Activated T-cell treated with anti-CD3 and anti-CD28 coated beads for 24 hours (primary cell): ENCODE measurements at places on chromosomes 11 and 22.

DNA sequence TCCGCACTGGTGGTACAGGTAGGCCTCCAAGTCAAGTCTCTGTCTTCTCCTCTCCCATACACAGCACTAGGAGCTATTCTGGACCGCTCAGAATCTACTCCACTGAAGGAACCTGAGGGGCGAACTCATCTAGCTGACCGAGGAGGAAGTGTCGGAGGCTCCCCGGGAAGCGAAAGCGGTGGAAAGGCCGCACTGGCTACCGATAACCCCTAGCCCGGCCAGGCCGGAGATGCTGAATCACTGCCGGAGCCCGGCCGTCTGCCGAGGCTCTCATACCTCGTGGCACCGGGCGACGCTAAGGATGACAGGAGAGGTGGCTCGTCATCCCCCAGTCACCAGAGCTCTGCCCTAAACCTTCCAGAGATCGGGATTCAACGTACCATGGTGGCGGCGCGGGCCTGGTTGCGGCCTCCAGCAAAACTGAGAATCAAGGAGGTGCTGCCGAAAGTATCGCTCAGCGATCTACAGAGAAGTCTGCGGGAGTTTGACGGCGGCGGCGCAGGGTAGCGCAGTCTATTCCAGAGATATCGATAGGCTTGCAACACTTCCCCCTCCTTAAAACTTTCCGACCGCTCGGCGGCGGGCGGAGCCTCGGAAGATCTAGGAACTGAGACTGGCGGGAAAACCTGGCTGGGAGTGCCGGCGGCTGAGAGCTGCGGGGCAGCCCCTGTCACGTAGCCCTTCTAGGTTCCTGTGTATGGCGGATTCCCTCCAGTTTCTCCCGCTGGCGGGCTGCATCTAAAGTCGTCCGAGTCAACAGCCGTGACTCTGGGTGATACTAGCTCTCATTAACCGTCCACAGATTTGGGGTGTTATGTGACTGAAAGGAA, at the start of gene PSMA1:
PSMA1 (minus strand) TSS at position 470 of the 830 bp plus-strand sequence; CDS start at position 383, 87 bp downstream.
- DNase-seq: peak; percentile 89

DNA sequence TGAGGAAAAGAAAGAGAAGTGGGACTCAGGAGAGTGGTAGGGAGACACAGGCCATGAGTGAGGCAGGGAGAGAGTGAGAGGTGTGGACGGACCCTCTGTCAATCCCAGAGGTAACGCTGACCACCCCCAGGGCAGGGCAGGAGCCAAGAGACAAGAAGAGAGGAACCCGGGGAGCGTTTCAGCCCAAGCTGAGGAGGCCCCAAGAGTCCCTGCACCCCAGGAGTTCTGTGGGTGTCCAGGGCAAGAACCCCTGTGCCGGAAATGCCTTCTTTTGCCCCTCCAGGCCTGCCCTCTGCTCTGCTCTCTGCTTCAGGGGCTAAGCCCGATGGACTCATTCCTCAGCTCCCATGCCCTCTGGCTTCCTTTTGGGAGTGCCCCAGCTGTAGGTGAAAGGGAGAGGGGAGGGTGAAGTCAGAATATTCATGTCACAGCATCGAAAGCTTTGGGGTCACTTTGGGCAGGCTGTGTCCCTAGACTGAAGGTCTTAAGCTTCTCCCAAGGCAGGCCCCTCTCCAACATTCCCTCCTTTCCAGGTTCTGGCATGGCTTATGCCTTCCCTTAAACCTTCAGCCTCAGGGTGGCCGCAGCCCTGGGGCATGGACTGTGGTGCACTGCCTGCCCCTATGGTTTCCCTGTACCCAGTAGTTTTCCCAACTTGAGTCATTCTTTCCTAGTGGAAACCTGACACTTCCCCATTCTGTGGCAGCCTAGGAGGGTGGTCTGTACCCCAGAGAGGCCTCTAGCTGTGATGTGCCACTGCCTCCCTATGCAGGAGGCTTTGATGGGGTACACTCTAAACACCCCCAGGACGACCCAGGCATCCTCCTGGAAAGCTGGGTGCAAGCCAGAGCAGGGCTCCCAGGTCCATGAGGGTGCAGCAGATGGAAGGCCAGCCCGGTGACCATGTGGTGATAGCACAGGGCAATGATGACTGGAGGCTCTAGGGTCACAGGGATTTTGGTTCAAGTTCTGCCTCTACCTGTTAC, 27.1 kb downstream of the MYEOV start:
- no peak for DNase-seq

DNA sequence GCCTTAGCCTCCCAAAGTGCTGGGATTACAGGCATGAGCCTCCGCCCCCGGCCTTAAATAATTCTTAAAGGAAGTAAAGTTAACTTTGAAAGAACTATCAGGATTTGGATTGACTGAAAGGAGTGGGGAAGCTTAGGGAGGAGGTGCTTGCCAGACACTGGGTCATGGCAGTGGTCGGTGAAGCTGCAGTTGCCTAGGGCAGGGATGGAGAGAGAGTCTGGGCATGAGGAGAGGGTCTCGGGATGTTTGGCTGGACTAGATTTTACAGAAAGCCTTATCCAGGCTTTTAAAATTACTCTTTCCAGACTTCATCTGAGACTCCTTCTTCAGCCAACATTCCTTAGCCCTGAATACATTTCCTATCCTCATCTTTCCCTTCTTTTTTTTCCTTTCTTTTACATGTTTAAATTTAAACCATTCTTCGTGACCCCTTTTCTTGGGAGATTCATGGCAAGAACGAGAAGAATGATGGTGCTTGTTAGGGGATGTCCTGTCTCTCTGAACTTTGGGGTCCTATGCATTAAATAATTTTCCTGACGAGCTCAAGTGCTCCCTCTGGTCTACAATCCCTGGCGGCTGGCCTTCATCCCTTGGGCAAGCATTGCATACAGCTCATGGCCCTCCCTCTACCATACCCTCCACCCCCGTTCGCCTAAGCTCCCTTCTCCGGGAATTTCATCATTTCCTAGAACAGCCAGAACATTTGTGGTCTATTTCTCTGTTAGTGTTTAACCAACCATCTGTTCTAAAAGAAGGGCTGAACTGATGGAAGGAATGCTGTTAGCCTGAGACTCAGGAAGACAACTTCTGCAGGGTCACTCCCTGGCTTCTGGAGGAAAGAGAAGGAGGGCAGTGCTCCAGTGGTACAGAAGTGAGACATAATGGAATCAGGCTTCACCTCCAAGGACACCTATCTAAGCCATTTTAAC, at the start of gene NNMT:
NNMT (plus strand) TSS at position 724 of the 929 bp plus-strand sequence; CDS start at position 882, 158 bp downstream.
- DNase-seq: no peak

DNA sequence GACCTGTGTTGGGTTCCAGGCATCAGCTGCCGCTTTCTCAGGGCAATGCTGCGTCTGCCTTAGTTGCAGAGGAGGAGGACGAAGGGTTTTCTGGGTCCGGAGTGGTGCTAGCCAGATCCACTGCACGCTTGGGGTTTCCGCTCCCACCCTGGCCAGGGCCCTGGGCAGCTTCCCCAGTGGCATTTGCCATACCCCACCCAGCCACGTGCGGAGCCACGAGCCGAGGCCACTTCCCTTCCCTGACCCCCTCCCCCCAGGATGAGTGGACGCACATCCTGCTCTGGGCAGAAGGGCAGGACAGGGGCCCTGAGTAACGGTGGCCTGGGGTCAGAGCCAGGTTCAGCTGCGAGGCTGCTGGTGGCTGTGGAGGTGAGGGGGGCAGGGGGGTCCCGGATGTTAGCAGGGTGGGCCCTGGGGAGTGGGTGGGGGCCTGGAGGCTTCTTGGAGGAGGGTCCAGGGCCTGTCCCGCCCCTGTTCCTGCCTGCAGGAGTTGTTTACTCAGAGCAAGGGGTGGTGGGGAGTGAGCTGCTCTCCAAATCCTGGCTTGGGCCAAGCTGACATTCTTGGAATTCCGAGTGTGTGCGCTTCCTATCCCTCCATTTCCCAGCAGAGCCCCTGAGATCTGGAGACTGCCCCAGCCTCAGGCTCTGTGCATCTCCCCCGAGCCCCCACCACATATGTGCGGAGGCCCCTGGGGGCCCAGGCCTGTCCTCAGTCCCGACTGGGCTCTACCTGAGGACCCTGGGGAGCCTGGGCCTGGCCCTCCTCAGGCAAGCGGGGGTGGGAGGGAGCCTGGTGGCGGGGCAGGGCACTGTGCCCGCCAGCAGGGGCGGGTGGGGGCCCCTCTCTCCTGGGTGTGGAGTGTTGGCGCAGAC, 1.4 kb downstream of the TSPAN4 start:
- no peak for DNase-seq

GRCh38 chr11:121547574-121547973, 94.8 kb upstream of the SORL1-AS1 start:
- no peak for DNase-seq

DNA sequence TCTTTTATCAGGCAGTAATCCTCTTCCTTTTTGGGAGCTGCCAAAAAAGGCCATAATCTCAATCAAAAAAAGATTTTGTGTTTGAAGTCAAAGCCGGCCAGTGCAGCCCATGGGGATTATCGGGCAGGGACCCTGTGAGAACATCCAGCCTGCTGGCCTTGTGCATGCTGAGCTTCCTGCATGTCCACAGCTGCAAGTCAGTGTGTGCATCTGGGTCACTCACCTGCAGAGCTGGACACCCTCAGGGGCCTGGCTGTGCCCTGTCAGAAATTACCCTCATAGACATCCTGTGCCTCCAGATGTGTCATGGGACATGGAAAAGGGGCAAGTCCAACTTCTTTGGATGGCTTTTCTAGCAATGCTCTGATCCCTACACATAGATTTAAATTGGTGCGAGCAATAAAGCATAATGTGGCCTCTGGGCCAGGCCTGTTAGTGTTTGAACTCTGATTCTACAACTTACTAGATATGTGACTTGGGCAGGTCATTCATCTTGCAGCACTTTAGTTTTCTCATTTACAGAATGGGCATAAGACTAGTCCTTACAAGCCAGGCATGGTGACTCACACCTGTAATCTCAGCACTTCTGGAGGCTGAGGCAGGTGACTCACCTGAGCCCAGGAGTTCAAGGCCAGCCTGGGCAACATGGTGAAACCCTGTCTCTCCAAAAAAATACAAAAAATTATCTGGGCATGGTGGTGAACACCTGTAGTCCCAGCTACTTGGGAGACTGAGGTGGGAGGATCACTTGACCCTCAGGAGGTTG, 81.6 kb upstream of the LARGE1 start:
- no peak for DNase-seq

DNA sequence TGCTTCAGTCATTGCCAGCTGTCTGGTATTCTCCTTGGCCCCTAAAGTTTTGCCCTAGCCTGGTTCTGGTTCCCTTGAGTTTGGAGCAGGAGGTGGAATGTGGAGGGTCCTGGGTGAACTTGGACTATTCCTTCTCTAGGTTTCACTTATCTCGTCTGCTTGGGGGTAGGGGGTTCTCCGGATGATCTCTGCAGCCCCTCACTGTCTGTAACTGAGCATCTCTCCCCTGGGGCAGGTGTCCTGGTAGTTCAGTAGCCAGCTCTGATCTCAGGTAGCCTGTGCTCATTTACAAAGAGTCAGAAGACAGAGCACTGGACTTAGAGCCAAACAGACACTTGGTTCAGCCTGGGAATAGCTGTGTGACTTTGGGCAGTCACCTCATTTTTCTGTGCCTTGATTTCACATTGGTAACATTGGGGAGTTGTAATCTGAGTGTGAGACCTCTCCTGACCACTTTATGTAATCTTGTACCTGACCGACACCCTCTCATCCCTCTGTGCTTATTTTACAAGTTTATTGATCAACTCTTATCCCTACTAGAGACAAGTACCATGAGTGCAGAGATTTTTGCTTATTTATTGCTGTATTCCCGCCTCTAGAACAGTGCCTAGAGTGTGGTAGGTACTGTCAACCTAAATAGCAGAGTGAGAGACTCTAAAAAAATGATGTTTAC, 804 bp downstream of the CCDC134 start:
- DNase-seq: no peak

GRCh38 chr11:7656704-7657103, 16.6 kb downstream of the CYB5R2 start:
- DNase-seq: no peak

DNA sequence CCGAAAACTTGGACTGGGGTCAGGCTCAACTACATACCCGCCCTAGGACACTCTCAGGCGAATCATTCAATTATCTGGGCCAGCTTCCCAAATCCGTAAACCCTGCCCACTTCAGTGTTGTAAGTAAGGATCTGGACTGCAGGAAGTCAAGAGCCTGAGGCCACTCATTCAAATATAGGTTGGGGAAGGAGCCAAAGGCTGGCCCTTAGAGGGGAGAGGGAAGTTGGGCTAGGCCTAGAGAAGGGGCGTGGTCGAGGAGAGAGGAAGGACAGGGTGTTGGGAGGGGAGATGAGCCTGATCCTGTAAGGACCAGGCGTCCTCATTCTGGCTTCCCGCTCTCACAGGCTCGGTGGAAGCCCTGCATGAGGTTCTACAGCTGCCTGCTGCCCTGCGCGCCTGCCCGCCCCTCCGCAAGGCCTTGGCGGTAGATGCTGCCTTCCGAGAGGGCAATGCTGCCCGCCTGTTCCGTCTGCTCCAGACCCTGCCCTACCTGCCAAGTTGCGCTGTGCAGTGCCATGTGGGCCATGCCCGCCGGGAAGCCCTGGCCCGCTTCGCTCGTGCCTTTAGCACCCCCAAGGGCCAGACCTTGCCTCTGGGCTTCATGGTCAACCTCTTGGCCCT, 3.0 kb downstream of the SAC3D1 start:
- DNase-seq: no peak

DNA sequence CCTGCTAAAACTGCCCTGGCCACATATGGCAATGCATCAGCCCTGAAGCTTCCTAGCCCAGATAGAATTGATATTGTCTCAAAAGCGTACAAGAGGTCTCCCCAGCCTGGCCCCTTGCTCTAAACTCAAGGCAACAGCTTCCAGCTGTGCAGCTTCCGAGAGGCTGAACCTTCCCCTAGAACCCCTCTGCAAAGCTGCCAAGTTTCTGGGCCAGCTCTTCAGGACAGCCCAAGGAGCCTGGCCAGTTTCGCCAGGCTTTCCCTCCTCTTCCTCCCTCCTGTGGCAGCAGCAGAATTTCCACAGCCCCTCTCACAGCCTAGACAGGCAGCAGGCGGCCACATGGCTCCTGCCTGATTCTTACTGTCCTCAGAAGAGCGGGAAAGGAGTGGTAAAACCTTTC, 34.5 kb downstream of the NUMA1 start:
- DNase-seq: no peak

DNA sequence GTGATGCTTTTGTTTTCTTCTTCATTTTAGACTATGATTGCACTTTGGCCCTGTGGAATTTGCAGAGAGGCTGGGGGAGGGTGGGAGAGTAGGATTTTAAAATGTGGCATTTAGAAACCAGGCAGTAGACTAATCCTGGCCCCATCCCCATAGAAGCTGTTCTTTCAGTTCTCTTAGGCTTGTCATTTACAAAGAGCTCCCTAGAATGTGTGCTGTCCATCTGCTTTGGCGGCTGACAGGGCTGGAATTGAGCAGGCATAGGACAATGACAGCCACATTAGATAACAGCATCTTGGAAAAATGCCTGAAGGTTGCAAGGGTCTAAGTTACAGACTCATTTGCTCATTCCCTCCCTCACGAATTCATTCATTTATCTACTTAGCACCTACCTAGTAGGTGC, 9.8 kb downstream of the INSC start:
- DNase-seq: no peak

- peak; percentile 21 for DNase-seq
Measured at GRCh38 chr22:17980638-17981051, 43.7 kb downstream of the MICAL3 start.

GRCh38 chr11:117218133-117218915, 13.5 kb downstream of the PCSK7 start:
- DNase-seq: no peak
